ENCODE measurements at places on chromosomes 12 and 14.

DNA sequence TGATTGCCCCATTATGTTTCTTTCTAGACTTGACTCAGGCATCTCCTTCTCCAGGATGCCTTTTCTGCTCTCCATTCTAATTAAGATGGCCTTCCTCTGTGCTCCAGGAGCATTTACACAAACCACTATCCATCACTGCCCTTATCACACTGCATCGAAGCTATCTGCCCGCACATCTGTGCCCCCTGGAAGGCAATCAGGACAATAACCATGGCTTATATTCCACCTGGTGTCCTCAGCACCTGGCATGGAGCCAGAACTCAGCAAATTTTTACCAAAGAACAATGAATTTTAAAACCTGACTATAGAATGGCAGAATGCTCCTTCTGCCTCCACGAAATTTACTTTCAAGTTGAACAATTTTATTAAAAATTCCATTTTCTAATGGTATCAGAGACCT is 465.8 kb downstream of the APAF1 start:
- H3K4me3 ChIP-seq = no peak overlapping the region
- no peak for DNase-seq
- H3K4me1 ChIP-seq = no peaks in the 10 kb centered on the region
- no peaks in the 10 kb centered on the region for H3K36me3 ChIP-seq
- H3K27me3 ChIP-seq = no peaks in the 10 kb centered on the region
- no peak overlapping the region for H3K27ac ChIP-seq

GRCh38 chr12:78220811-78221210 is 390.1 kb downstream of the NAV3 start:
- no peak overlapping the region for H3K27ac ChIP-seq
- no peak for DNase-seq
- no peaks in the 10 kb centered on the region for H3K36me3 ChIP-seq
- H3K4me3 ChIP-seq = no peak overlapping the region

DNA sequence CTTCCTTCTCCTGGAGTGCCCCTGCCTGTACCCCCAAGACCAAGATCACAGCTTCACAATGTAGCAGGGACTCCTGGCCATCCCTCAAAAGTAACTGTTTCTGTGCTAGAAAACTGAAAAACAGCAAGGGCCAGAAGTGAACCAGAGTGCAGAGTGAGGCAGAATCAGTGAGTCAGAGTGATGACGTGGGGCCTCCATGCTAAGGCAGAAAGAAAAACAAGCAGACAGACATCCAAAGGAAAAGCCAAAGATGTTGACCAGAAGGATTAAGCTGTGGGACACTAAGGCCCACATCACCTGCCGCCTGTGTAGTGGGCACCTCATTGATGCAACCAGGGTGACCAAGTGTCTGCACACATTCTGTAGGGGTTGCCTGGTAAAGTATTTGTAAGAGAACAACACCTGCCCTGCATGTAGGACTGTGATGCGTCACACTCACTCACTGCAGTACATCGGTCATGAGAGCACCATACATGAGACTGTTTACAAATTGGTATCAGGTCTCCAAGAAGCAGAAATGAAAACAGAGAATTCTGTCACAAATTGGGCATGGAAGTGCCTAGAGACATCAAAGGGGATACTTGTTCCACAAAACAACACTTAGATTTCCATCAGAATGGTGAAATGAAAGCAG is 51.2 kb downstream of the ARMH4 start:
- DNase-seq = no peak
- H3K4me3 ChIP-seq = no peak overlapping the region
- no peak overlapping the region for H3K27ac ChIP-seq
- no peaks in the 10 kb centered on the region for H3K27me3 ChIP-seq
- H3K36me3 ChIP-seq = no peaks in the 10 kb centered on the region

DNA sequence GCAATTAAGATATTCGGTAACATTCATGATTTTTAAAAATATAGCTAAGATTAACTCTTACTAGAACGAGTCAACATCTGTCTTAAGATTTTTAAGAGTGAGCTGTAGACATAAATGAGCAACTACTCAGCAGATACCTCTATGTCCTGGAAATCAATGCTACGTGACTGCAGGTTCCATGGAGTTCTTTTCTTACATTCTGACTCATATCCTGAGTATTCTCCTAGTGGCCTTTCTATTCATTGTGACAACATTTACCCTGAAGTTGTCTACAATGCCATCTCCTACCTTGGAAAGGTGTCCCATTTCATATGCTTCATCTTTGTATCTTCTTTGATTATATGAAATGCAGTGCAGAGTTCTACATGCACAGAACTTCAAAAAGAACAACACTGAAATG is 59.9 kb downstream of the PKP2 start:
- DNase-seq = no peak
- no peak overlapping the region for H3K4me3 ChIP-seq
- no peaks in the 10 kb centered on the region for H3K4me1 ChIP-seq
- H3K27ac ChIP-seq = no peak overlapping the region

DNA sequence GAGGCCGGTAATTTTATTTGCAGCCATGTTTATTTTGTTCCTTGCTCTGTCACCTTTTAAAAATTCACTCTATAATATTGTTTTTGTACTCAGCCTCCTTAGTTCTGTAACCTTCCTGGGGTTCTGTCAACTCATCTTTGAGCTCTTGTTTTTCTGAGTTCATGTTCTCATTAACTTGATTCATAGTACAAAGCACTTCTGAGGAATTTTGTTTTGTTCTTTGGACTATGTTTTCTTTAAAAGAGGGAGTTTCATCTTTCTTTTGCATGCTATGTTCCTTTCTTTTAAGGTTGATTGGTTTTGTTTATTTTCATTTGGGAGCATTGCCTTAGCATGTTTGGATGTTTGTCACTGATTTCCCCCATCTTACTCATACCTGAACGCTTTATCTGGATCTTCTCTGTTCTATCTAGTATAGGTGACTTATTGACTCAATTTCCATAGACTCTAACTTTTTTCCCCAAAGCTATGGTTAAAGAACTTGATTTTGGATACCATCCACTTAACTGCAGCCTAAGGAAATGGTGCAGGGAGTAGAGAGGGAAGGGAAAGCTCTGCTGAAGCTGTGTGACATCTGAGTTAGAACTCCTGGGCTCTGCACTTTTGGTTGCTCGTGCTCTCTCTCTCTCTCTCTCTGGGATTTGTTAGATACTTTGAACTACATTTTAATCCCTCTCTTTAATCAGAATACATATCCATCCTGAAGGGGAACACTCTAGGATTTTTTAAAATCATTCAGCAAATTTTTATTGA is 268.5 kb downstream of the PAWR start:
- no peak overlapping the region for H3K4me3 ChIP-seq
- H3K36me3 ChIP-seq = no peaks in the 10 kb centered on the region

DNA sequence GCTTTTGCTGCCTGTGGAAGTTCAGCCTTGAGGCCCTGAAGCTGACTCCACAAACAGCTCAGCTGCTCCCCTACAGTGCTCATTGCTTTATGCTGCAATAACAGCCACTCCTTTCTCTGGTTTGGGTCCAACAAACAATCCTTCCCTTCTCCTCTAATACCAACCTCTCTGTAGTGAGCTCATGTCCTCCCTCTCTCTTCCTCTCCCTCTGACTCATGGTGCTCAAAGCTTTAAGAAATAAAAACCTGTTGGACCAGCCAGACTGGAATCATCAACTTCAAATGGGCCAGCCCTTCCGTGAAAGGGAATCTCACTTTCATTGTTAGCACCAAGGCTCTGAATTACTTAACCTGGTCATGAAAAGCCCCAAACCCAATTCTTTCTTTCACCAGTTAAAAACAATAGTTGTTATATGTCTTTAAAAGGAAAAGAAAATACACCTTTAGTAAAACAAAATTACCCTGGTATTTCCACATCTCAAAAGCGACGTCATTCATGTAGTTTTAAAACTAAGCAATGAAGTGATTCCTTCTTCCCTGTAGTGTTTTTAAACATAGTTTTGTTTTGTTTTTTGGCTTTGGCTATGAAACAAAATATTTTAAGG is 126.4 kb downstream of the DUSP6 start:
- no peaks in the 10 kb centered on the region for H3K4me1 ChIP-seq
- no peaks in the 10 kb centered on the region for H3K36me3 ChIP-seq
- no peaks in the 10 kb centered on the region for H3K27me3 ChIP-seq
- H3K27ac ChIP-seq = no peak overlapping the region

DNA sequence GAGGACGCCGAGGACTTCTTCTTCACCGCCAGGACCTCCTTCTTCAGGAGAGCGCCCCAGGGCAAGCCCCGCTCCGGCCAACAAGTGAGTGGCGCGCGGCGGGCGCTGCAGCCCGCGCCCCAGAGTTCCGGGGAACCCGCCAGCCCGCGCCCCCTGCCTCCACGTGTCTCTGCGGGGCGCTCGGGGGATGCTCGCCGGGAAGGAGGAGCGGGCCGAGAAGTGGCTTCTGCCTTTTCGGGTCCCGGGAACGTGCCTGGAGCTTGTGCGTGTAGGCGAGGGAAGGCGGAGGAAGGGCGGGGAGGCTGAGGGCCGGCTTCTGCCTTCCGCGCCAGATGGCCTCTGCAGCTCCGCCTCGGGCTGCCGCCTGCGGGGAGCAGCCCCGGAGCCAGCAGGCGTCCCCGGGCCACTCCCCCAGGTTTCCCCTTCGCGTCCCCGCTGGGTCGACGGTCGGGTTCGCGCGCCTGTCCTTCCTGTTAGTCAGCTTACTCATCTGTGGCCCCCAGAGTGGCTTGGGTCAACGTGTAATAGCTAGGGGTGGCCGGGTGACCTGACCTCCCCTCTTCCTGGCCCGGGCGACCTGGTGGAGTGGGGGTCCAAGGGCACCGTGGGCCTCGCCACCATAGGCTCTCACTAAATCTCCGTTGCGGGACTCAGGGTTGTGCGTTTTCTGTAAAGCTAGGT is 505 bp downstream of the RASSF3 start:
- H3K36me3 ChIP-seq = no peaks in the 10 kb centered on the region
- H3K27me3 ChIP-seq = no peaks in the 10 kb centered on the region
- peaks cover 39% of the 10 kb centered on the region for H3K4me1 ChIP-seq
- peak overlapping the region; percentile 89 for H3K27ac ChIP-seq
- H3K4me3 ChIP-seq = peak overlapping the region; percentile 96
- peak; percentile 86 for DNase-seq

- no peak overlapping the region for H3K27ac ChIP-seq
- no peak for DNase-seq
- no peaks in the 10 kb centered on the region for H3K36me3 ChIP-seq
- H3K4me1 ChIP-seq = peaks cover 4% of the 10 kb centered on the region
These were observed 4.9 kb downstream of the GPRC5A start for GRCh38 chr12:12896260-12896659.

DNA sequence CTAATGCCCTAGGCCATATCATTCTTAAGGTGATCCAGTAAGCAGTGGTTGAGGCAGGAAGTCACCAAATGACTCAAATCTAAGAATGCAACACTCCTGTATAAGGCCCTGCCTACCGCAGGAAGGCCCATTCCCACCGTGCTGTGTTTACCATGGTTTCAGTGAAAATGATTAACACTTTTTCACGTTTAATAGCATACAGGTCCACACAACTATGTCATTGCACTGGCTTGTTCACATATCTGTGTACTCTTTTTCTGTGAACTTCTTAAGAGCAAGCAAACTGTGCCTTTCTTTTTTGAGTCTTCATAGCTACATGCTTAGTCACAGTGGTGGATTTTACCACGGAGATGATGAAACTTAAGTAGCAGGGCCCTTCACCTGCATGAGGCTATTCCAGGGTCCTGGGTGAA is 214.9 kb downstream of the CNTN1 start:
- no peak overlapping the region for H3K4me3 ChIP-seq
- no peak for DNase-seq
- no peaks in the 10 kb centered on the region for H3K27me3 ChIP-seq
- no peaks in the 10 kb centered on the region for H3K36me3 ChIP-seq
- H3K4me1 ChIP-seq = no peaks in the 10 kb centered on the region

- no peaks in the 10 kb centered on the region for H3K36me3 ChIP-seq
- no peaks in the 10 kb centered on the region for H3K4me1 ChIP-seq
- H3K4me3 ChIP-seq = no peak overlapping the region
- no peak for DNase-seq
- H3K27me3 ChIP-seq = no peaks in the 10 kb centered on the region
- H3K27ac ChIP-seq = no peak overlapping the region
These were observed 299.0 kb upstream of the FOXG1 start for GRCh38 chr14:28467611-28468010.

DNA sequence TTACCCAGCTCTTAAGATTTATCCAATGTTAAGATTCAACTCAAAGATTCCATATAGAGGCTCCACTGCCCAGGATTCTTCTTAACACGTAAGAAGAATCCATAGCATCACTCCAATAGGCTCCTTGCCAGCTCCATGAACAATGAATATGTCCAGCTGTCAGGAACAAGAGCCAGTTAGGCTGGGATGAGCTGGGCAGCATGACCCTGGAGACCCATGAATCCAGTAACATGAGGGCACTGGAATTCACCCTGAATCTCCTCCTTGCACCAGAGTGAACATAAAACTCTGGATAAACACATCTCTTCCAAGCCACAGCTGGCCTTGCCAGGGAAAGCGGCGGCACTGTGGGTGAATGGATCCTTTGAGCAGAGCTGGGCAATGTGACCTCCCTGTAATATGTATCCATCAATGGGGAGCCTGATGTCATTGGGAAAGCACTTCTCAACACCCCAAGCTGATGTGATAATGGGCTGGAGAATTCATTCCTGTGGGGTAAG is 24.4 kb upstream of the TC2N start:
- H3K4me3 ChIP-seq = no peak overlapping the region
- no peaks in the 10 kb centered on the region for H3K4me1 ChIP-seq
- no peak overlapping the region for H3K27ac ChIP-seq
- H3K27me3 ChIP-seq = no peaks in the 10 kb centered on the region

GRCh38 chr12:122421187-122421820 is 1.2 kb downstream of the CLIP1 start:
- peak; percentile 63 for DNase-seq
- H3K27ac ChIP-seq = peak overlapping the region; percentile 73
- H3K27me3 ChIP-seq = no peaks in the 10 kb centered on the region
- H3K36me3 ChIP-seq = no peaks in the 10 kb centered on the region

DNA sequence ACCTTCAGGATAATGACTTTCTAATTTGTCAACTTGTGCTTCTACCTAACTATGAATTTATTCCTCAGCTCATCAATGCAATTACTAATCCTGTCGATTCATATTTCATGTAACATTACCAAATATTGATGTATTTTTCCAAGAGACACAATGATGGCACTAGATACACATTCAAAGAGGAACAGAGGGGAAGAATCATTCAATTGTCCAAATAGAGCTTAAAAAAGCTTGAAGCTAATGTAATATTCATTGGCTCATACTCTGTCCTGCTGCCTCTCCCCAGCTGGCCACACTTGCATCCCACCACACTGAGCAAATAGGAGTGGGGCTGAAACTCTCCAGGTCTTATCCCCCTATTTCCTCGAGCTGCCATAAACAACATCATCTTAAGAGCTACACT is 9.3 kb downstream of the TESPA1 start:
- no peak for DNase-seq
- no peaks in the 10 kb centered on the region for H3K4me1 ChIP-seq
- H3K4me3 ChIP-seq = no peak overlapping the region
- peaks cover 5% of the 10 kb centered on the region for H3K36me3 ChIP-seq
- no peaks in the 10 kb centered on the region for H3K27me3 ChIP-seq

DNA sequence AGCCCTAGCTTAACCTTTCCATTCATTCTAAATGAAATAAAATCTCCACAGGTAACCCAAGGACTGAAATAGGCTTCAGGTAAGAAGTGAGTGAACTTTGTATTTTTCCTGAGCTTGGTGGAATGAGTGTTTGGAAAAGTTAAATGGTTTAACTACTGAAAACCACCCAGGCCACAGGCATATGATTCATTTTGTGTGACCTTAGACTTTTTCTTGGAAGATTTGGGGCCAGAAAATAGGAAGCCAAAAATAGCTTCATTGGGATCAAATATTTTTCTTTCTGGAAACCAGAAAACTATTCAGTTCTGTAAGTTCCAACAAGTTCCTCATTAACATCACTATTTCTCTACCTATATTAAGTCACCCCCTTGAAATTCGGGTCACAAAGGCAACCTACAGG is 212.6 kb downstream of the PCNX1 start:
- no peak for DNase-seq
- H3K4me3 ChIP-seq = no peak overlapping the region
- H3K27me3 ChIP-seq = no peaks in the 10 kb centered on the region
- no peak overlapping the region for H3K27ac ChIP-seq
- peaks cover 22% of the 10 kb centered on the region for H3K4me1 ChIP-seq

Data from B cell (primary cell).